Cortex of kidney (tissue), 1 donor: ENCODE measurements at places on chromosomes 4 and X.

- DNase-seq, result no peak
Measured at GRCh38 chrX:119402588-119402987, 3.5 kb downstream of the SLC25A43 start.

- DNase-seq, result no peak
Measured at GRCh38 chr4:169045862-169046584, 36.0 kb upstream of the CBR4 start.

- no peak for DNase-seq
Measured at GRCh38 chr4:176792326-176793059, at the start of gene VEGFC. Gene VEGFC, minus strand, starts transcription at chr4:176792922. Its CDS starts 611 bp downstream, at chr4:176792311.

GRCh38 chrX:148825696-148826095 lies 325.3 kb downstream of the AFF2 start:
- DNase-seq, result no peak

GRCh38 chrX:9940421-9940820 lies 26.7 kb upstream of the CLDN34 start:
- no peak for DNase-seq

GRCh38 chr4:69470561-69470960 lies 25.1 kb downstream of the UGT2B4 start:
- no peak for DNase-seq
